GM18507 (cell line): ENCODE measurements at places on chromosomes 2 and 18.

GRCh38 chr2:28231110-28231631 lies 161.5 kb upstream of the FOSL2 start:
- DNase-seq, result no peak

DNA sequence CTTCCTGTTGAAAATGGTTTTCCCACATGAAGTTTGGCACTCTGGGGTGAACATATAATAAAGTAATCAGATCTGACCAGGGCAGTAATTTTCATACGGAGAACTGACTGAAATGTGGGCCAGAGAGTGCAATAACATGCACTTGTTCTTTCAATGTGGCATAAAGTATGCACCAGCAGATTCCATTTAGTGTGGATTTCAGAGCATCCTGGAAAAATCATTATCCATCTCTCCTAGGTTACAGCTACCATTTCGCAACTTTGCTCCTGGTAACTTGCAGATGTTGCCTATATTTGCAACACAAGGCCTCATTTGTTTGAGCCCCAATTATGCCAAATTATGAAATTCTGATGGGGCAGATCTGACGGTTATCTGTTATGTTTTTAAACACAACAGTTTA lies 55.4 kb downstream of the COLEC12 start:
- DNase-seq, result no peak

GRCh38 chr2:157989227-157989626 lies 112.4 kb upstream of the UPP2 start:
- no peak for DNase-seq

DNA sequence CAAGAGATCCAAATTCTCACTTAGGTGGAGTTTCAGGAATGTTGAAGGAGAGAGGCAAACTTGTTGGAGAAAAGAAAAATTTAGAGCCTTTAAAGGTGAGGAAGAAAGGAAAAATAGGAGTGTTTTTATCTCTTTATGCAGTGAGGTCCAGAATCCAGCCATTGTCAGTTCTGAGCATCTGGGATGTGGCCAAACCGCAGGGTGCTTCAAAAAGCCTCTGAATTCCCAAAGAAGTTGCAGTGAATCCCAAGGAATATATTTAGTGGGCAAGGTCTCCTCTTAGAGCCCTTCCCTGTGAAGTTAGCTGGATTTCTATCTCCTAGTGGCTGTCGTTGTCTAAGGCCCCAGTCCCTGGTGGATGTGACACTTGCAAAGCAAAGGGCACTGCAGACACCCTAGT lies 51.2 kb downstream of the MTCL1 start:
- DNase-seq, result no peak

GRCh38 chr2:222907790-222908441 lies 47.1 kb downstream of the ACSL3 start:
- no peak for DNase-seq

DNA sequence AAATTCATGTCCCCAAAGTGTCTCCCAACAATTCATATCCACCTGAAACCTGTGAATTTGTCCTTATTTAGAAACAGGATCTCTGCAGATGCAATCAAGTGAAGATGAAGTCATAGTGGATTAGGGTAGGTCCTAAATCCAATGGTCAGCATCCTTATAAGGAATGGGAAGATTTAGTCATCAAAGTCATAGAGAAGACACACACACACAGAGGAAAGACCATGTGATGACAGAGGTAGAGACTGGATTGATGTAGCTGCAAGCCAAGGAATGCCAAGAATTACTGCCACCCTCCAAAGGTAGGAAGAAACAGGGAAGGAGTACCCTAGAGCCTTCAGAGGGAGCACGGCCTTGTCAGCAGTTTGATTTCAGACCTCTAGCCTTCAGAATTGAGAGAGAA lies 17.7 kb downstream of the ADD2 start:
- no peak for DNase-seq

DNA sequence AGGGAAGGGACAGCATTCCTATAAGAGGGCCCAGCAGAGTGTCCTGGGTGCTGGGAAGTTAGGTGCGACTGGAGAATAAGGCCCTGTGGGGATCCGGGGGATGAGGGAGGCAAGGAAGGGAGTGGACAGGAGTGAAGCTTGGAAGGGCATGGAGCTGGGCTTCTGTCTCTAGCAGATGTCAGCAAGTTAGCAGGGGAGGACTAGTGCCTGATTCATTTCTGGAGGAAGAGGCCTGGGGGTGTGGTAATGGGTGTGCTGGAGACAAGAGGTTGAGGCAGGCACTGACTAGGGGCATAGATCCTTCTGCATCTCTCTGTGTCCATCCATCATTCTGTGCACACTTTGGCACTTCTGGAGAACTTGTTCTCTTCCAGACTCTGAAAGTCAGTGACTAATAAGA lies 134.7 kb downstream of the ACOXL start:
- no peak for DNase-seq

DNA sequence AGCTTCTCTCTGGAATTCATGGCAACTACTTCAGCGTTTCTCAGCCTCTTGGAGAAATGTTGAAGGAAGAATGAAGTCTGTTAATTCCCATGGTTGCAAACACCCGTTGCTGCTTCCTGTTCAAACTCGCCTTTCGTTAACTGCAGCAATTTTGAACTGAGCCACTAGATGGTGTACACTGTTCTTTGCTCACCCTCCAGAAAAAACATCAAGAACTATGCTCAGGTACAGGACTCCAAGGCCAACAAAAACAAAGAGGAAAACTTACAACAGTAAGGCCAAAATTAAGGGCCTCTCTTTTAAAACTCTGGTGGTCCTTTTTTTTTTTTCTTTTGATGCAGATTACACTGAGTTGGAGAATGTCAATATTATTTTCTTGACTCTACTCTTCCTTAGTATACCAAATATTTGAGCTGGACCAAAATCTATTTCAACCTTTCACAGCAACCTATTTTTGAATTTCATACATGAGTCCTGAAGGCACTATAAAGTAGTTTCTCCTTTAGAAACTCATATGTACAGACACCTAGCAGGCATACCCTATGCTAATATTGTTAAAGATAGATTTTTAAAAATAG lies 58.2 kb downstream of the KLHL14 start:
- DNase-seq, result peak; percentile 7

GRCh38 chr2:44135771-44136170 lies 32.9 kb upstream of the PPM1B start:
- no peak for DNase-seq

DNA sequence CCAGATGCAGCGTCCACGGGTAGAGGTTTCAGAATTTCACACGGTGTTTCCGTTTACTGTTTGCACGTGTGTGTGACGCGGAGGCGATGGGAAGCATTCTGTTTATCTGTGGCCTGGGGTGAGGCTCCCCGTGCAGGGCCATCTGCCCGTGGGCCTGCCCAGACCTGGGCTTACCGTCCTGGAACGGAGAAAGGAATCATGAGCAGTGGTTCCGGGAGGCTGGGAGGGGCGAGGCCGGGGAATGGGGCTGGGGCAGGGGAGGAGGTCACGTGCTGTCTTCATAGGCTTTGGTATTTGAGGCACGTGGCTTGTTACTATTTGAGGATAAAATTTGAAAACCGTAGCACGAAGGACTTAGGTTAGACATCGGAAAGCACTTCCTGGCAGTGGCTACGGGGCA lies 77.9 kb downstream of the RTP5 start:
- DNase-seq, result no peak

GRCh38 chr18:39886136-39886535 lies 2068.9 kb upstream of the PIK3C3 start:
- DNase-seq, result no peak

DNA sequence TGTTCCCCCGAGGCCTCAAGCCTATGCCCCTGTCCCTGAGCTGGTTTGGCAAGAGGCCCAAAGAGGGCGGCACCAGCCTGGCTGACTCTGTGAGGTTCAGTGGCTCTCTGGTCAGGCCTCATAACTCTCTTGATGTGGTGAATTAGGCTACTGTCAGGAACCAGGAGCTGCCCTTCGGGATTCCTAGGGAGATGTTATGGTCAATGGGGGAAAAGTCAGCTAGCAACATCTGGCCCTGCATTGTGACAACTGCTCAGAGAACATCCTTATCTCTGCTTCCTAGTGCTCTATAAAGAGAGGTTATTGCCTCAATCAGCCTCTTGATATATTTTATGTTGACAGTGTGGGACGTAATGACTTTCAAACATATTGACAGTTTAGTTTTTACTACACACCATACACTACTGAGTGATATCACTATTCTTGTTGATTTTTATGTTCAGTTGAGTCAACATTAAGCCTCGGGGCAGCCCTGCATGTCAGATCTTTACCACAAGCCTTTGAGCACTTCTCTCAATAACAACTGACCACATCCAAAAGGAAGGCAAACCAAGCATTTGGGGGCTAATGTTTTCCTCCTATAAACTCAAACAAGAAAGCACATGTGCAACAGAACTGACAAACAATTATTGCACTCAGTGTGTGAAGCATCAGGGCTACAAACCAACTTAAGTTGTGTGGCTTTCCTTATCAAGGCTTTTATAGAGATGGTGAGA lies 448.3 kb upstream of the SLC14A2 start:
- DNase-seq, result no peak
